ENCODE measurements at places on chromosomes 5 and 9. TPM values are rescaled to one million over a fixed set of nuclear protein-coding genes. Genes with fewer than 3 reads are reported as not detected.
A peak's percentile ranks its signal among the peaks of the same experiment; 100 is the strongest.

GRCh38 chr9:123453076-123453667, 97.2 kb downstream of the CRB2 start:
- no peak for DNase-seq
- H3K4me3 ChIP-seq: no peak overlapping the region
- peaks cover 15% of the 10 kb centered on the region for H3K4me1 ChIP-seq
- H3K27me3 ChIP-seq: no peaks in the 10 kb centered on the region
- peaks cover 29% of the 10 kb centered on the region for H3K36me3 ChIP-seq

DNA sequence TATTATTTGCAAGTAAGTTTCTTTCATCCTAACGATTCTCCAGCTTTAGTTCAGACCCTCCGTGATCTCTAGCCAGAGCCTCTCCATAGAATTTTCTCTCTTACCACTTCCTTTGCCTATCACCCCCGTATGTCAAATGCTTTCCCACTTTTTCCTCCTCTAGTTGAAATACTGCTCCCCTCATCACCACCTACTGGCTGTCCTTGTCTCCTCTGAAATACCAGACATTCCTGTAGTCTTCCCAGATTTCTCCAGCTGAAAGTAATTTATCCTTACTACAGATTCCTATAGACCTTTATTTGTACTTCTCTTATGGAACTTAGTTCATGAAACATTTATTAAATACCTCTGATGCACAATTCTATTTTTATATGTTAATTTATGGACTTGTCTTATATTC, 36.0 kb upstream of the GLIPR2 start:
- H3K27ac ChIP-seq: no peak overlapping the region
- no peaks in the 10 kb centered on the region for H3K36me3 ChIP-seq
- H3K4me1 ChIP-seq: no peaks in the 10 kb centered on the region
- no peaks in the 10 kb centered on the region for H3K27me3 ChIP-seq

DNA sequence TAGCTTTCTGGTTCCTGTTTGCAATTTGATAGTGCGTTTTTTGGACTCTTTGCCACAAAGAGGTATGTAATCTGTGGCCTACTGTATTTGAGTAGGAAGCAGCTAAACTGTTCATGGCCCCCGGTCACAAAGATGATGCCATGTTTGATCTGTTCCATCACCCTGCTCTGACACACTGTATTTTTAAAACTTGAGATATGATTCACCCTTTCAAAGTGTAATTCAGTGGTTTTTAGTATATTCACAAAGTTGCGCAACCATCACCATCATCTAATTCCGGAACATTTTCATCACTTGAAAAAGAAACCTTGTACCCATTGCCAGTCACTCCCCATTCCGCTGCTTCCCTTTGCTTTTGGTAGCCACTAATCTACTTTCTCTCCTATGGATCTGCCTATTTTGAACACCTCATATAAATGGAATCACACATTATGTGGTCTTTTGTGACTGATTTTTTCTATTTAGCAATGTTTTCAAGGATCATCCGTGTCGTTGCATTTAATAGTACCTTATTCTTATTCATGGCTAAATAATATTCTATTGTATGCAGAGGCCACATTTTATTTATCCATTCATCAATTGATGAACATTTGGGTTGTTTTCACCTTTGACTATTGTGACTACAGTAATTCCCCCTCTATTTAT, 141.6 kb downstream of the NR3C1 start:
- no peaks in the 10 kb centered on the region for H3K36me3 ChIP-seq
- H3K4me1 ChIP-seq: no peaks in the 10 kb centered on the region
- DNase-seq: no peak
- no peak overlapping the region for H3K4me3 ChIP-seq

DNA sequence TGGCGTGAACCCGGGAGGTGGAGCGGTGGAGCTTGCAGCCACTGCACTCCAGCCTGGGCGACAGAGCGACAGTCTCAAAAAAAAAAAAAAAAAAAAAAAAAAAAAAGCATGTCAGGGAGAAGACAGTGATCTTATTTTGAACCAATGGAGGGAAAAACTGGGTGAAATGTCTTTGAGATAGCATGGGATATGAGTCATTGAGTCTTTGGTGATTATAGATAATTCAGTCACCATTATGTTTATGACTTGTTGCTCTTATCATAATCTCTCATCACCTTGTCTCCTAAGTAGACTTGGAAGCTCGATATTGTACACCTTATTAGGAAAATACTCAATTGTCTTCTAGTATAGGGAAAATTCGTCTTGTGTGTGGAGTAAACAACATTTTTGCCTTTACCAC, 55.1 kb upstream of the KDM4C start:
- H3K36me3 ChIP-seq: no peaks in the 10 kb centered on the region
- H3K27ac ChIP-seq: no peak overlapping the region
- no peak for DNase-seq
- peaks cover 12% of the 10 kb centered on the region for H3K4me1 ChIP-seq
- H3K27me3 ChIP-seq: no peaks in the 10 kb centered on the region

- H3K36me3 ChIP-seq: peaks cover 10% of the 10 kb centered on the region
- H3K27me3 ChIP-seq: no peaks in the 10 kb centered on the region
- DNase-seq: no peak
- H3K27ac ChIP-seq: peak overlapping the region; percentile 100
Observed at GRCh38 chr5:143402017-143402552, 1.4 kb downstream of the NR3C1 start.

GRCh38 chr9:89721176-89721700, 116.4 kb downstream of the GADD45G start:
- H3K36me3 ChIP-seq: no peaks in the 10 kb centered on the region
- H3K27me3 ChIP-seq: no peaks in the 10 kb centered on the region
- no peak overlapping the region for H3K27ac ChIP-seq
- peaks cover 10% of the 10 kb centered on the region for H3K4me1 ChIP-seq

DNA sequence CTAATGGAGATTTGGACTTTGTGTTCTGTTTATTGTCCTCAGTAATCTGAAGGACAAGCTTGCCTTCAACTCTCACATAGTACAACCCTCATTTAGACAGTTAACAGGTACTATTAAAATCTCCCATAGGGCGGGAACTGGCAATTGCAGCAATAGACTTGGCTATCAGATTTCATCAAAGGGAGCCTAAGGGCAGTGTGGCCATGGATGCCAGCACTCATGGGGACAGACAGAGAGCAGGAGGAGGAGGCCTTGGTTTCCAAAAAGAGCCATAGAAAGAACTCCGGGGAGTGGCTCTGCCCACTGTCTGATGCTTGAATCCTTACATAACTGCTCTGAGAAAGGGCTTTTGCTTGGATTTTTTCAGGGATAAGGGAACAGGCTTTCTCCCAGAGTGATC, 6.8 kb downstream of the SLC36A1 start:
- DNase-seq: no peak
- no peaks in the 10 kb centered on the region for H3K27me3 ChIP-seq
- H3K4me1 ChIP-seq: peaks cover 6% of the 10 kb centered on the region
- H3K36me3 ChIP-seq: no peaks in the 10 kb centered on the region
- H3K27ac ChIP-seq: peak overlapping the region; percentile 50
- no peak overlapping the region for H3K4me3 ChIP-seq

- peaks cover 76% of the 10 kb centered on the region for H3K4me1 ChIP-seq
- H3K36me3 ChIP-seq: peaks cover 39% of the 10 kb centered on the region
Observed at GRCh38 chr5:180787711-180788431, 14.7 kb downstream of the MGAT1 start.

DNA sequence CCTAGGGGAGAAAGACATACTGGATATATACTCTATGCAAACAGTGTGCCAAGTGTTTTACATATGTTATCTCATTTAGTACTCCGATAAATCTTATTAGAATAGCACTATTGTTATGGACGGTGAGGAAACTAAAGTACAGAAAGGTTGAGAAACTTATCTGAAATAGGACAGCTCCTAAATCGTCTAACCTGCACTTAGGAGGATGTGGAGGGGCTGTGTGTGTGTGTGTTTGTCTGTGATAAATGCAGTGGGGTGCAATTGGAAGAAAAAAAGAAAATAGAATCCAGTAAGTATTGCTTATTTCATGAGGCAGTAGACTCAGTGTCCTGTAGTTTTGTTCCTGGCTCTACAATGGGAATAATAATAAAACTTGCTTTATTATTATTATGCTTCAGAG, 106.4 kb upstream of the IL6ST start:
- no peaks in the 10 kb centered on the region for H3K27me3 ChIP-seq
- no peak overlapping the region for H3K4me3 ChIP-seq
- no peaks in the 10 kb centered on the region for H3K36me3 ChIP-seq
- peaks cover 15% of the 10 kb centered on the region for H3K4me1 ChIP-seq

- peaks cover 49% of the 10 kb centered on the region for H3K4me1 ChIP-seq
- H3K27me3 ChIP-seq: no peaks in the 10 kb centered on the region
- H3K27ac ChIP-seq: peak overlapping the region; percentile 72
- H3K36me3 ChIP-seq: no peaks in the 10 kb centered on the region
- H3K4me3 ChIP-seq: no peak overlapping the region
Observed at GRCh38 chr5:107474716-107475489, 195.8 kb downstream of the EFNA5 start.

- H3K36me3 ChIP-seq: no peaks in the 10 kb centered on the region
- peak overlapping the region; percentile 74 for H3K27ac ChIP-seq
- no peak for DNase-seq
- H3K4me1 ChIP-seq: peaks cover 8% of the 10 kb centered on the region
- no peak overlapping the region for H3K4me3 ChIP-seq
- H3K27me3 ChIP-seq: no peaks in the 10 kb centered on the region
Observed at GRCh38 chr9:92350740-92351133, 25.0 kb downstream of the CENPP start.

- peaks cover 42% of the 10 kb centered on the region for H3K36me3 ChIP-seq
- H3K27me3 ChIP-seq: no peaks in the 10 kb centered on the region
- DNase-seq: no peak
- no peak overlapping the region for H3K4me3 ChIP-seq
Observed at GRCh38 chr5:126441230-126441629, 18.0 kb downstream of the GRAMD2B start.

- H3K4me1 ChIP-seq: peaks cover 54% of the 10 kb centered on the region
- no peaks in the 10 kb centered on the region for H3K27me3 ChIP-seq
- peak within 1 kb of the TSS; percentile 98 for H3K4me3 ChIP-seq
- H3K36me3 ChIP-seq: peaks cover 31% of the 10 kb centered on the region
Observed at GRCh38 chr9:137618105-137619067, at the start of gene EHMT1. Gene EHMT1, plus strand, starts transcription at chr9:137619005. Its CDS starts 24 bp downstream, at chr9:137619029.

DNA sequence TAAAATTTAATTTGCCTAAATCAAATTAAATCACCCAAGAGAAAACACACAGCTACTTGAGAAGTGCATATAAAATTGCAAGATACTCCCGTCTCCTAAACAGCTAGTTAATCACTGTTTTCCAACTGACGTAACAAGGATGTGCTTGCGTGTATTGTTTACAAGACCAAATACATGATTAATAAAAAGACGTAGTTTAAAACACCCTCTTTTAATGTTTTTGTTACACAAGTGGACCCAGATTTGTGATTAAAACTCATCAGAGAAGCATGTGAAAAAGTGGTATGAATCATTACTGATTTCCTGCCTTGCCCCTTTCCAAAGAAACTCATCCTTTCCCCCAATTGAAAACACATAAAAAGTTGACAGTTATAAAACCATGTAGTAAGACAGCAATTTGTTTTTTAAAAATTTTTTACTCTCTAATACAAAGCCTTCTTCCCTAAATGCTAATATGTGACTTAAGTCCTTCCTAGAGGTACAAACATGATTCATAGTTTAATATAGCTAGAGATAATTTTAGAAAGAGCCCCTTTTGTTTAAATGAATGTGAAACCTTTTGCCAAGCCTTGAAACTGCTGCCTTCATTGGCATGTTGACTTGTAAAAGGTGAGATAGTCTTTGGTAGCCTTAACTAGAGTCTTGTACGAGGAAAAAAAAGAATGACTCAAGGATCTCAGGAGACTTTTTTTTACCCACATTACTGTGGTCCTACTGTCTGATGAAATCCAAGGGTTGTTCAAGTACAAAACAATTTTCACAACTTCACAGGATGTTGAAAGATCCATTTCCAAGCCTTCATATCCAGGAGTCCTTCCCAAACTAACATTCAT, 61.4 kb upstream of the FST start:
- no peaks in the 10 kb centered on the region for H3K4me1 ChIP-seq
- no peaks in the 10 kb centered on the region for H3K36me3 ChIP-seq
- DNase-seq: no peak

GRCh38 chr5:35356725-35357124, 126.4 kb upstream of the PRLR start:
- no peaks in the 10 kb centered on the region for H3K4me1 ChIP-seq
- H3K36me3 ChIP-seq: no peaks in the 10 kb centered on the region
- no peak for DNase-seq
- no peak overlapping the region for H3K27ac ChIP-seq

DNA sequence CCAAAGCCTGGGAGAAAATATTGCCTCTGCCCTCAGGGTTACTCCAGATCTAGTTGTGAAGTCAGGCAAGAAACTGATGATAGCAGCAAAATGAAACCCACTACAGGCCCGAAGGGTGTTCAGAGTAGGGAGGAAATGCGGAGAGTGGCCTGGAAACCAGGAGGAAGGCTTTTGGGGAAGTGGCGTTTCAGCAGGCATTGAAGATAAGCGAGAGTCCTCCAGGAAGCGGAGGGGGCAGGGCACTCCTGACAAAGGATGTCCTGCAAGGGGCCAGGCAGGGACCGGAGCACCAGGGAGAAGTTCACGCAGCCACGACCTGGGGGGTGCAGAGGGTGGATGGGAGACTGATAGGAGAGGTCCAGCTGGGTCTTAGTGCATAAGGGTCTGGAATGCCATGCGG, 7.8 kb upstream of the FOXI1 start:
- no peak overlapping the region for H3K4me3 ChIP-seq
- DNase-seq: peak; percentile 23
- no peaks in the 10 kb centered on the region for H3K36me3 ChIP-seq
- H3K27ac ChIP-seq: no peak overlapping the region
- H3K27me3 ChIP-seq: peaks cover 27% of the 10 kb centered on the region

GRCh38 chr5:128722551-128722950, 184.5 kb upstream of the FBN2 start:
- no peaks in the 10 kb centered on the region for H3K27me3 ChIP-seq
- H3K36me3 ChIP-seq: no peaks in the 10 kb centered on the region
- H3K4me3 ChIP-seq: no peak overlapping the region
- no peak overlapping the region for H3K27ac ChIP-seq
- no peaks in the 10 kb centered on the region for H3K4me1 ChIP-seq

- H3K36me3 ChIP-seq: no peaks in the 10 kb centered on the region
- no peaks in the 10 kb centered on the region for H3K27me3 ChIP-seq
- no peak overlapping the region for H3K27ac ChIP-seq
- peaks cover 27% of the 10 kb centered on the region for H3K4me1 ChIP-seq
- no peak overlapping the region for H3K4me3 ChIP-seq
Observed at GRCh38 chr5:61416420-61416819, 84.4 kb downstream of the ZSWIM6 start.

GRCh38 chr5:68739752-68740151, 354.1 kb upstream of the SLC30A5 start:
- DNase-seq: no peak
- H3K27ac ChIP-seq: no peak overlapping the region
- H3K4me3 ChIP-seq: no peak overlapping the region
- no peaks in the 10 kb centered on the region for H3K4me1 ChIP-seq

COL15A1 gene
- total RNA-seq: 45.4 TPM

UAP1L1 gene
- total RNA-seq: 11.5 TPM

ROPN1L gene
- total RNA-seq: 0.38 TPM

GRIA1 gene
- total RNA-seq: 0.14 TPM

ACOT12 gene
- total RNA-seq: not detected

ADAMTS12 gene
- 0.85 TPM for total RNA-seq

QRFP gene
- not detected for total RNA-seq

TEX48 gene
- total RNA-seq: not detected

NOL8 gene
- 12.7 TPM for total RNA-seq

ADAMTS16 gene
- not detected for total RNA-seq

ENHO gene
- total RNA-seq: not detected

SPINK13 gene
- total RNA-seq: not detected

TOR1B gene
- total RNA-seq: 10.6 TPM
